ENCODE measurements at places on chromosomes 7 and 10.

DNA sequence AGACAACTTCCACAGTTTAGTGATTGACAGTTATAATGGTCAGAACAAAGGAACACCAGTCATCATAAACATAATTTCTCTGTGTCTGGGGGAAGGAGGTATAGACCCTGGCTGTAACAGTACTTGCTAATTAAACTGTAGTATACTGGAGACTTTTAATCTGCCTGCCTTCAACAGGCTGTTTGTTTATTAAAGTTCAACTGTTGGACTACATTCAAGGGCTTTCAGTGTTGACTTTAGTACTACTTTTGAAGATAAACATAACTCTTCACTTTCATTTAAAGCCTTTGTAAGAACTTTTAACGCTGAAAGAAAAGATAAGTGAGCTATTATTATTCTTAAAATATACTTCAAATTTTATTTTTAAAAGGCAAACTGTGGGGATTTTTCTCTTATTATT lies 15.5 kb upstream of the PTTG1IP2 start:
- DNase-seq = no peak

DNA sequence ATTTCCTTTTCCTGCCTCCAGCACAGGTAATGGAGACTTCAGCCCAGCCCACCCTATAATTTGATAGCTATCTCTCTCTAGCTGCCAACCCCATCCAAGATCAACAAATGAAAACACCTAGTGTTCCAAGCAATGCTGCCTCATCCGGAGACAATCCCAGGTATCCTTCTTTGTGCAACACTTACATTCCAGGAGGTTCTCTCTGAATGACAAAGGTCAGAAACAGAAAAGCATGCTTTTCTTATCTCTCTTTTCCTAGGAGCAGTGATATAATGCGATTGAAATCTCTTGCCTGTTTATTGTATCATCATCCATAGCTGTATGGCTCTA lies 699.3 kb downstream of the INHBA start:
- DNase-seq = no peak

DNA sequence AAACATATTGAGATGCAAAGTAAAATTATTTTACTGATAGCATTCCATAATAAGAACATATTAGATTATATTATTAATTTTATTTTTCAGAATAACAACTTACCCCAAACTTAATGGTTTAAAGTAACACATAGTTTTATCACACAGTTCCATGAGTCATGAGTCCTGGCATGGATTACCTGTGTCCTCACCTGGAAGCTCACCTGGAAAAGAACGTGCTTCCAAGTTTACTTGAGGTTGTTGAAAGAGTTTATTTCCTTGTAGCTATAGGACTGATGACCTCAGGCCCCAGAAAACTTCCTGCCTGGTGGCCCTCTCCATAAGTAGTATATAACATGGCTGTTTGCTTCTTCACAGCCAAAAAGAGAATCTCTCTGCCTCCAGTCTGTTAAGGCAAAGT lies 254.6 kb downstream of the TFEC start:
- DNase-seq = no peak

GRCh38 chr10:110793886-110794285 lies 77.8 kb upstream of the PDCD4 start:
- DNase-seq = no peak

DNA sequence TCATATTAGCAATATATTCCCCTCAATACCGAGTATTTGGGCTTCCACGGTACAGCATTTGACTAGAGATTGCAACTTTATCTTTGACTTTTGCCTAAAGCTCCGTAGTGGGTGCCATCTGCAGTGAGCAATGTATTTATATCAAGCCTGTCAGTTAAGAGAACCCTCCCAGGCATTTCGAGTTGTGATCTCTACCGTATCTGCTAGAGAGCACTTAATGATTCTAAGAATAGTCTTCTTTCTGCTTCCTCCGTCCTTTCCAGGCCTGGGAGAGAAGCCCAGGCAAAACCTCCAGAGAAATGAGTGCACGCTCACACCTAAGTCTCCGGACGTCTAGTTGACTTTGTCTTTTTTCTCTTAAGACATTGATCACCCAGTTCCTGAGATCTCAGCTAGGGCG lies 210.6 kb downstream of the KLF6 start:
- no peak for DNase-seq

DNA sequence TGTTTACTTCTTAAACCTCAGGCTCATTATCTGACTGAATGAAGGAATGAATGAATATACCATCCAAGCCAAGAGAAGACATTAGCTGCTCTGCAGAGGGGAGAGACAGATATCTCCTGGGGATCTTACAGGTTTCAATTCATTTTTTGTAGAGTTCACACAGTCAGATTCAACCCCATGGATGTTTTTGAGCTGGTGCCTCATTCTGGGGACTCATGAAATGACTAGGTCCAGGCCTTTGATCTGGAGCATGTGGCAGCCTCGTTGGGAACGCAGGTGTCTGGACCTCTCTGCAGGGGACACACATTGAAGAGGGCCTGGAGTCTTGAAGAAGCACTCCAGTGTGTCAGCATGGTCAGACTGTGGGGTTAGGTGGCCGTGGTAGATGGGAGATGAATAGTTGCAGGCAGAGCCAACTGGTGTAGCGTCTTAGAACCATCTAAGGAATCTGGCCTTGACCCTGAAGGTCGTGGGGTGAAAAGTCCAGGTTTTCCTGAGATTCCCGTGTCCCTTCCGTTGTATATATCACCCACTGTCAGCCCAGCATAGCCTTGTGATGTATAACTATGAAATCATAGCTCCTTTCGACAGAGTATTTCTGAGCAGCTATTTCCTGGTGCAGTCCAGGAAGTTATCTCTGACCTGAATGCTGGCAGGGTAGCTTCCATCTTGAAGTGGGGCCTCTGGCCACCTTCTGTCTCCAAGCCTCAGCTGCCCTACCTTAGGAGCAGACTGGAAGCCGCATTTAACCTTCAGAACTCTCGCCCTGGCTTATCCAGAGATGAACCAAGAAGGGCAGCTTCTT lies 22.3 kb downstream of the BTBD16 start:
- DNase-seq = no peak

- no peak for DNase-seq
These were observed 147.6 kb downstream of the GPR85 start for GRCh38 chr7:112938863-112939573.

- DNase-seq = no peak
These were observed 273.6 kb downstream of the DYNC1I1 start for GRCh38 chr7:96045919-96046318.

DNA sequence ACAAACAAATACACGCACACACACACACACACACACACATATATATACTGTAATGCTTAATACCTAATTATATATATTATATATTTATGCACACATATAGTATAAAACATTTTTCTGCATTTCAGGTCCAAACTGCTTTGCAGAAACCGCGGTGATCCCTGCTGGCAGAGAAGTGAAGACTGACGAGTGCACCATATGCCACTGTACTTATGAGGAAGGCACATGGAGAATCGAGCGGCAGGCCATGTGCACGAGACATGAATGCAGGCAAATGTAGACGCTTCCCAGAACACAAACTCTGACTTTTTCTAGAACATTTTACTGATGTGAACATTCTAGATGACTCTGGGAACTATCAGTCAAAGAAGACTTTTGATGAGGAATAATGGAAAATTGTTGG lies 138.5 kb downstream of the VWC2 start:
- DNase-seq = no peak

GRCh38 chr10:133279326-133280226 lies 2.9 kb upstream of the ADAM8 start:
- no peak for DNase-seq

- DNase-seq = no peak
These were observed 32.9 kb downstream of the HOXA1 start for GRCh38 chr7:27062946-27063345.

DNA sequence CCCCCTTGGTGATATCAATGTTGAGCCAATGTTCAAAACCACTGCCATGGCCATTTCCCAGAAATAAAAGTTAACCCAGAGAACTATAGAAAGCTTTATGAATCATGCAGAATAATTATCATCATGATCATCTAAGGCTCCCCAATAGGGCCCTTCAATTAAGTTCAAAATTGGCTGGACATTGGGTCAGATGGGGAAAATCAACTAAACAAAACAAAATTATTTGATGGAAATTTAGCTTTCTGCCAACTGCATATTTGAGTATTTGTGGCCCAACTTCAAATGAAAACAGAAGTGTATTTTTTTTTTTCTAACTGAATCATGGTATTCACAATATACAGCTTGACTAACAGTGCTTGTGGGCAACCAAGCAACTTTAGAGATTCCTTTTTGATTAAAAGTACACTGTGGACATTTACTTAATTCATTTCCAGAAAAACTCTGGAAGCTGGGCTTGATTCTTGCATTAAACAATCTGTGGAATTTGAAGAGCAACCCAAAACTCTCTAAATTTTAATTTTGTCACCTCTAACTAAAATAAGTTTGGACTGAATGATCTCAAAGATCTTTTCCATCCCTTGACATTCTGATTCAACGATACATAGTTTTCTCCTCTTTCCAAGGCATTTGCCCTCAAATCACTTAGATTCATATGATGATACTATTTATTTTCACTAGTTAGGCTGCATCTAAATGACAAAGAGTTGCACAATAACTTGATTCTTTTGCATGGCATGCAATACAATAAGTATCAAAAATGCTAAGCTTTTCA lies 203.2 kb downstream of the AHR start:
- DNase-seq = no peak

- DNase-seq = no peak
These were observed 114.2 kb downstream of the PRKAG2 start for GRCh38 chr7:151762583-151763245.

GRCh38 chr7:158648787-158649186 lies 55.8 kb downstream of the NCAPG2 start:
- DNase-seq = no peak

DNA sequence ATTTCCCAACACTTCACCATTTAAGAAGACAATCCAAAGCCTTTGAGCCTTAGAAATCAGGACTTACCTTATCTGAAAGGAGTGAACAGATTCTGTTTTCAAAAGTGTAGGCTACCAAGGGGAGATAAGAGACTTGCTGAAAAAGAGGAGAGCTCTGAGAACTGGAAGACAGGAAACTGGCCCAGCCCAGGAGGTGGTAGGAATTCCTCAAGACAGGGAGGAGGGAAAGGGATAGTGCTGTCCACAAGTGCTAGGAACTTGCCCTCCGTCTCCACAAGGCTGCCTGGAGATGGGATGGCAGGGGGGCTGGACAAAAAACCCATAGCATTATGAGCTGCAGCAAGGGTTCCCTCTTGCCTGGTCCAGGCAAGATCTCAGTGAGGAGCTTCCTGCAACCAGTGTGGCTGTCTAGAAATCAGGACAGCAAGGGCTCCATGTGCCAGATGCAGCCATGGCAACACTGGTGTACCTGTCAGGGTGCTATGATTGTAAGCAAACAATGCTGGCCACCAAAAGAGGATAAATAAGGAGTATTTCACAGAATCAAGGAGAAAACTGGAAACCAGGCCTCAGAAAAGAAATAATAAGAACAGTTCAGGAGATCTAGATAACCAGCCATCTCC lies 22.7 kb upstream of the FRMD4A start:
- no peak for DNase-seq

DNA sequence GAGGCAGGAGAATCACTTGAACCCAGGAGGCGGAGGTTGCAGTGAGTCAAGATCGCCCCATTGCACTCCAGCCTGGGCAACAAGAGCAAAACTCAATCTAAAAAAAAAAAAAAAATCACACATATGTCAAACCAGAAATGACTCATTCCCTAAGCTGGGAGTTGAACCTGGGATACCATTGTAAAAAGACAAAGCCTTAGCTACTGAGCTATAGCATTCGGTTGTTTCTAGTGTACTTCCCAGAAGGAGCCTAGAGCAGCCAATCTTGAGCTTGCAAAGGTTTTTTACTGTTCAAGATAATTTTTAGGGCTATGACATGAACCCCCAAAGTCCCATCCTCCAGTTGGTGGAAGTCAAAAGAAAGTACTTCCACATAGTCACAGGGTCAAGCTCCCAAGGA lies 87.9 kb downstream of the ZNF467 start:
- DNase-seq = no peak

DNA sequence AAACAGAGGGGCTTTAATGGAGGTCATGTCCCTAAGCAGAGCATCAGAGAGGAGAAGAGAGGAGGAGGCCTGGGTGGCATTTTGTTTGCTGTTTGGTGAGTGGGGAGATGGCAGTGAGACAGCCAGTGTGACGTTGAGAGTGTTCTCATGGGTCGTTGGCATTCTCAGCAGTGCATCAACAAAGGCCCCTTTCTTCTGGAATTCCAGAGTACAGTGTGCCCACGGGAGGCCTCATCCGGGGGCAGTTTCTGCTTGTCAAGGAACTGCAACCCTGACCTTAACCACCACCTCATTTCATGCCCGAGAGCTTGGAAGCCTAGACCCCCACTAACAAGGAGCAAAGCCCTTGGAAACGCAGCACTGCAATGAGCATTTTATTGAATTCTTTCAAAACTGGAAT lies 92.9 kb downstream of the CELF2 start:
- DNase-seq = no peak

DNA sequence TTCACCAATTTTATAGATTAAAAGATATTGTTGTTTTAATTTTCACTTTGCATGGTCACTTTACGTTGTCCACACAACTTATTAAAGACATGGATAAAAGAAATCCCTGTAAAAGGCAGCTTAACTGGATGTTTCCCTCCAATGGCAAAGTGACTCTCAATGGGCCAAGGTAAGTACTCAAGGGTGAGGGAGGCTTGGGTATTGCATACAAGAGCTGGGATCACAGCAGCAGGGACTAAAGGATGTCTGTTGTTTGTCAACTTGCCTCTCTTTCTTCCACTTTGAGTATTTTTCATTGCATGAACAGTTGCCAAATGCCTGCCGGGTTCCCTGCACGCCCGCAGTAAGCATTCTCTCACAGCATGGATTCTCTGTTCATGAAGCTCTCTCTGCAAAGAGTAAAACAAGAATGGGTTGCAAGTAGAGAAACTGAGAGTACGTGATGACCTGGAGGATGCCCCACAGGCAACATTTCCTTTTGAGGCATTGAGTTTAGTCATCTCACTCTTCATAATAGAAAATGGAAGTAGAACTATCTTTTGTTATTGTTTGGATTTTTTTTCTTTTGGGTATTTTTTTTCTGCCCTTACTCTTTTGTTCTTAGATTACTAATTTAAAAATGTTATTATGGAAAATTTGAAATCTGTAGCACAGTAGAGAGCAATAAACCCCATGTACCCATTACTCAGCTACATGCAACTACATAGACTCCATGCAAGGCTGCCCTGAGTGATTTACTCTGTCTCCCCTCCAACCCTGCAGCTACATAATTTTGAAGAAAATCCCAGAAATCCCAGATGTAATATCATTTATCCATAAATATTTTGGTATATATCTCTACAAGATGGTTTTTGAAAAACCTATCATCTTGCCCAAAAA lies 26.3 kb downstream of the GPR141 start:
- no peak for DNase-seq

DNA sequence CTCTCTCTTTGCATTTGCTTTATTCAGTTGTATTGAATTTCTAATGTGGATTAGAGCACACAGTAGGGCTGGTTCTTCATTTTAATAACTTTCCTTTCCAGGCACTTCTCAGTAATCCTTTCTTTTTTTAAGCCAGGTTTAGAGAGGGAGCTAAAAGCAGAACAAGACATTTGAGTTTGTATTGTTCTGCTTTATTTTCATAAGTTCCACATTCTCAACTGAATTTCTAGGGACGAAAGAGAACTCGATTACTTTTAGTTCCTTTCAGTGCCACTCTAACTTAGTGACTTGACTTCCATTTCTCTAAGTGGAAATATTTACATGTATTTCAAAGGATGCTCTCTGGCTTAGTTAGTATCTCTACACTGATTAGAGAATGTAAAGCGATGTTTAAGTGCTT lies 145.6 kb downstream of the EXOC4 start:
- DNase-seq = no peak
